Hypothalamus (tissue), 51 donors: ENCODE measurements at places on chromosomes 11 and 22.
A peak's percentile ranks its signal among the peaks of the same experiment; 100 is the strongest.

DNA sequence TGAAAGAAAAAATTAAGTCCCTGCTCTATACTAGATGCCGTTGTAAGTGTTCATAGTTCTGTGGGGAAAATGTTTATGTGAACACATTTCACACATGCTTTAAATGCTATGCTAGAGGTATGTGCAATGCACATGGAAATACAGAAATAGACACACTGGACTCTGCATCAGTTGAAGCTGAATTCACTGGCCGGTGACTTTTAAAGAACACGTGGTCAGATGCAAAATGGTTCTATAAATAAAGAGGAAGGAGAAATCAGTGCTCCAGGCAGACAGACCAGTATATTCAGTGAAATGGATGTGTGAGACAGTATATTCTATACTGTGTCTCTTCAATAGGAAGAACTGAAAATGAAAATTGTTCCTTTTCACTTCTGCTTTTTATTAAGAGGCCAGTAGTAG lies 29.9 kb downstream of the TRPC6 start:
- DNase-seq = no peak

- DNase-seq = no peak
Measured at GRCh38 chr11:113647108-113647507, 59.0 kb downstream of the TMPRSS5 start.

DNA sequence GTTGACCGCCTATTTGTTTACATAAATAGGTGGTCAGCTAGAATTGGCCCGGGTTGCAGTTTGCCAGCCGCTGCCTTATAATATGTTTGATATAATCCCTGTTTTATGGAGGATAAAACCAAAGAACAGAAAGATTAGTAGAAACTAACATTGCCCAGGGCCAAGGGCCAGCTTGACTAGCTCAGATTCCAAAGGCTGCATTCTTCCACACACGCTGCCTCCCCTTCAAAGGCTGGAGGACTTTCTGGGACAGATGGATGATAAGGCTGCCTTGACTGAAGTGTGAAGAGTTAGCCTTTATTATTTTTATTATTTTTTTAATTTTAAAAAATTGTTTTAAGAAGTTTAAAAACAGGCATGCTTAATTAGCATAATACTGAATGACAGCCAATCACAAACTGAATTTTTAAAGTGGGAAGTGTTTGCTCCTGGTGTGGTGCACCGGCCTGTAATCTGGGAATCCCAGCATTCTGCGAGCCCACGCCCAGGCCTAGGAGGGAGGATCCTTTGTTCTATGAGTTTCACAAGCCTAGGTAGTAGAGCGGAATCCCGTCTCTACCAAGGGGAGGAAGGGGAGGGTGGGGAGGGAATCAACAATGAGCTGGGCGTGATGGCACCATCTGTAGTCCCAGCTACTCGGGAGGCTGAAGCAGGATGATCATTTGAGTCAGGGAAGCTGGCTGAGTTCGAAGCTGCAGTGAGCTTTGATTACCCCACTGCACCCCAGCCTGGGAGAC lies 114.9 kb downstream of the NAV2 start:
- DNase-seq = no peak

DNA sequence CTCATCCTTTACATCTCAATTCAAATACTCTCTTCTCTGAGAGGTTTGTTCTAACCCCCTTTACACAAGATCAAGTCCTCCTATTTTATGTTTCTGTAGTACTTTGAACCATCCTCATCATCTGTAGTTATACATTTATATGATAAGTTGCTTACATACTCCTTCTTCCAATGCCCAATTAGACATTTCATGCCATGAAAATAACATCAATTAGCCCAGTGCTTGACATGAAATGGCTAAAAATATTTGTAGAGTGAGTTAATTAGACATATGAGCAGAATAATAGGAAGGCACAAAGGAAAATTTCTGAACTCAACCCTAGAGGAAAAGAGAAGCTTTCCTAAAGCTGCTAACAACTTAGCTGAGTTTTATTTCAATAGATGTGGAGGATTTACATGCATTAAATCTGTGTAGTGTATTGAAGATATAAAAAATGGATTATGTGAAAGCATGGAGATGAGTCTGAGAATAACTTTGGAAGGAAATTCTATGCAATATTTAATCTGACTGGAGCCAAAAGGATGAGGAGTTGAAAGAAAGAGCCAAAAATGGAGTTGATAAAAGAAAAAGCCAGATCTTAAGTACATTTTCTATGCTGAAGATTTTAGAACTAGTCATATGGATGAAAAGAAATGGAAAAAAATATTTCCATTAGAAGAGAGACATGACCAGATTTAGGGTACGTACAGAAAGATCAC lies at the start of gene OR56A1:
OR56A1 (minus strand) TSS at position 51 of the 698 bp plus-strand sequence. CDS start 3,066 bp downstream, outside the sequence.
- DNase-seq = no peak

- no peak for DNase-seq
Measured at GRCh38 chr22:41288245-41288946, 2.4 kb upstream of the RANGAP1 start.

- peak; percentile 27 for DNase-seq
Measured at GRCh38 chr11:68843703-68844312, 2.1 kb upstream of the CPT1A start.

GRCh38 chr11:110196884-110197420 lies 99.5 kb downstream of the RDX start:
- no peak for DNase-seq

DNA sequence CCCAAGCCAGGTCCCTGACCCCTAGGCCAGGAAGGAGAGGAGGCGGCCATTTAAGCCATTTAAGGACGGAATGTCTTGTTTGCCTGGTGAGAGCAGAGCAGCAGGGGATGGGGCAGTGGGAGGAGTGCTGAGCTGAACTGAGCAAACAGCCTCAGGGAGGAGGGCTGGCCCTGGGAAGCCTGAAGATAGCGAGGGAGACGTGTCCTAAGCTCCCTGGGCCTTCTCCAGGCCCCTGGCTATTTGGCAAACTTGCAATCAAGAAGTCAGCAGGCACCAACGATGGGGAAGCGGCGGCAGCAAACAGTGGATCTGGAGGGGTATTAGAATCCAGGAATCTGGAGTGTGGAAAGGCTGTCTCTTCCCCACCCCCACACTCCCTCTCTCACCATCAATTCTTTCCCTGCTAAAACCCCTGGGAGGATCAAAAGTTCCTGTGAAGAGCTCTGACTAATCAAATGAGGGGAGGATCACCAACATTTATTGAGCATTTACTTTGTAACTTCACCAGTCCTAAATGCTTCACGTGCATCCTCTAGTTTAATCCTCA lies 8.8 kb downstream of the BCL9L start:
- no peak for DNase-seq

GRCh38 chr11:118106789-118107335 lies 20.1 kb upstream of the SMIM35 start:
- no peak for DNase-seq
